Uterus (tissue), 4 donors: ENCODE measurements at places on chromosomes 7 and 10. TPM values are rescaled to one million over a fixed set of nuclear protein-coding genes. Genes with fewer than 3 reads are reported as not detected.
A peak's percentile ranks its signal among the peaks of the same experiment; 100 is the strongest.

DNA sequence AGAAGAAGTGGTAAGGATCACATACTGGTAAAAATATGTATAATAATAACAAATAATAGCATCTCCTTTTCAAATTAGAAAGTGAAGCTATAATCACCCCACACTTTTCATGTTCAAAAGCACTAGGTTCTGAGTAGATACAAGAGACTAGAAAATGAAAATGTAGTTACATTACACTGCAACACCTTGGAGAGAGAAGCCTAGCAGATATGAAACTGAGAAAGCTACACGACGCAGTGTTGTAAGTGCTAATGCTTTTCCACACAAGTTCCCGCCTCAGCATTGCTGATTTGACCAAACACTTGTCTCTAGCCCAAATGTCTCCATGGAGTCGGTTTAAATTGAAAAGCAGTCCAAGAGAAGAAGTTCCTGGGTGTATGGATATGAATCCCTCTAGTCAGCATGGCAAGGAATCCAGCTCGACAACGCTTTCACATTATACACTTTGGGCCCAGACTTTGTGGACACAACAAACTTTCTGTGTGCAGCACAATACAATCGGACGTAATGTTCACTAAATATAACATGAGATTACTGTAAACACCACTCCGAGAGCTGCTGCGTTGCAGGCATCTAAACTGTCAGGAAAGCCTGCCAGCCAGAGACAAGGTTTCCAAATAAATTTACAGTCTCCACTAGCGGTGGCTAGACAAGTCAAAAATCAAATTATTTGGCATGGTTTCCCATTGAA lies 1.7 kb downstream of the PDE1C start:
- H3K27ac ChIP-seq, result no peak overlapping the region
- DNase-seq, result no peak
- H3K4me1 ChIP-seq, result no peaks in the 10 kb centered on the region
- no peak overlapping the region for H3K4me3 ChIP-seq

- no peaks in the 10 kb centered on the region for H3K4me1 ChIP-seq
- DNase-seq, result no peak
- no peak overlapping the region for H3K27ac ChIP-seq
Observed at GRCh38 chr10:31977440-31978155, 49.0 kb upstream of the ARHGAP12 start.

DNA sequence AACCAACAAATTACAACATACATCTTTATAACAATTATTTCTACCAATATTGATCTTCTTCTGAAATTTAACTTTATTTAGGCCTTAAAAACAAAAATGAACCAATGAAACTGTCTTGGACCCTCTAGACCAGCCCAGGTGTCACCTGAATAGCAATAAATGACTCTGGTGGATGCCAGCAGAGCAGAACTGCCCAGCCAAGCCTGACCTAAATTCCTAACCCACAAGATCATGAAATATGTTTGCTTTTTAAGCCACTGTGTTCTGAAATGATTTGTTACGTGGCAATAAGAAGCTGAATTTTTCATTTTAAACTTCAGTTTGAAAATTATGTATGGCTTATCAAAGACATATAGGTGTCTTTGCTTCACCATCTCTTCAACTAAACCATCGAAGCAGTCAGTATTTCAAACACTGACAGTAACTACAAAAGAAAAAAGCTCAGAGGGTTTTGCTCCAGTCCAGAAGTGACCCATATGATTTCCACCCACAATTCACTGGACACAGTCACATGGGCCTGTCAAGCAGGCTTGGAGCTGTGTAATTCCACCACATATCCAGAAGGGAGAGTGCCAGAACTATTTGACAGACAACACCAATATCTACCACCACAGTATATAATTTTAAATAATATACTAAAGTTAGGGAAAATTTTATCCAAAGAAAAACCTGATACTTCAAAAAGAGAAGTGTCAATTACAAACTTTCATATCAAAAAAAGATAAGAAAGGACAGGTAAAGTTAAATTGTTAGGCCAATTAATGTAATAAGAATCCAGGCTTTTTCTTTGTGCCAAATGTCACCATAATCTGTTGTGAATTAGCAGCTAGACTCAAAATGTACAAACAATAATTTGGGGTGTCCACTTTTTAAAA lies 94.5 kb downstream of the KMT2C start:
- H3K4me1 ChIP-seq, result no peaks in the 10 kb centered on the region
- no peaks in the 10 kb centered on the region for H3K36me3 ChIP-seq
- no peaks in the 10 kb centered on the region for H3K27me3 ChIP-seq

GRCh38 chr10:132545659-132546367 lies 8.2 kb downstream of the INPP5A start:
- no peak overlapping the region for H3K27ac ChIP-seq
- H3K4me3 ChIP-seq, result no peak overlapping the region
- no peak for DNase-seq
- H3K4me1 ChIP-seq, result peaks cover 43% of the 10 kb centered on the region

DNA sequence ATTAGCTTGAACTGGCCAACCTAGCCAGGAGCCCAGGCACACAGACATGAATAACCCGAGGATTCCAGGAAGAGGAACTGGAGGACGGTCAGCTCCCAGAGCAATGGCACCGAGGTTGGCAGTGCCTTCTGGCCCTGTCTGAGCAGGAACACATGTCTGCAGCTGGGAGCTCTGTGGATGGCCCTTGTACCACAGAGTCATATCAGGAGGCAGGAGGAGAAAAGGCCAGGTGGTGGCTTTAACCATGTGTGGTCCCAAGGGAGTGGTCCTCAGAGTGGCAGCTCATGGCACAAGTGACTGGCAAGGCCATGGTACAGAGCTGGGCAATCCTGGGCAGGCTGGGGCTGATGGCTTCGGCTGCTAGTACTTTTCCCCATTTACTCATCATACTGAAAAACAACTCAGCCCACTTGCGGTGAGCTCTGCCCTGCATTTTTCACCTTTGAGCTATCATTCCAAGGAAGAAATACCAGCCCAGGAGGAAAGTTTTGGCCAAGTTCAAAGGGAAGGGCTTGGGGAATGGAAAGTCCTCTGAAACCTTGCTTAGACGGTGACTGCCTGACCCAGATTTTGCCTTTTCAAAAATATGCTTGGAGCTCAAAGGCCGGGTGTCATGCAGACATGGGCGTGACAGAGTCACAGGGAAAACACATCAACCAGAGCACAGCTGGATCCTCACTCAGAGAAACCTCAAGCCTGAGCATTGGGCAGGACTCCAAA lies 25.7 kb upstream of the LOXL4 start:
- H3K27ac ChIP-seq, result no peak overlapping the region
- no peaks in the 10 kb centered on the region for H3K27me3 ChIP-seq
- no peak for DNase-seq
- H3K4me3 ChIP-seq, result no peak overlapping the region
- H3K36me3 ChIP-seq, result no peaks in the 10 kb centered on the region

DNA sequence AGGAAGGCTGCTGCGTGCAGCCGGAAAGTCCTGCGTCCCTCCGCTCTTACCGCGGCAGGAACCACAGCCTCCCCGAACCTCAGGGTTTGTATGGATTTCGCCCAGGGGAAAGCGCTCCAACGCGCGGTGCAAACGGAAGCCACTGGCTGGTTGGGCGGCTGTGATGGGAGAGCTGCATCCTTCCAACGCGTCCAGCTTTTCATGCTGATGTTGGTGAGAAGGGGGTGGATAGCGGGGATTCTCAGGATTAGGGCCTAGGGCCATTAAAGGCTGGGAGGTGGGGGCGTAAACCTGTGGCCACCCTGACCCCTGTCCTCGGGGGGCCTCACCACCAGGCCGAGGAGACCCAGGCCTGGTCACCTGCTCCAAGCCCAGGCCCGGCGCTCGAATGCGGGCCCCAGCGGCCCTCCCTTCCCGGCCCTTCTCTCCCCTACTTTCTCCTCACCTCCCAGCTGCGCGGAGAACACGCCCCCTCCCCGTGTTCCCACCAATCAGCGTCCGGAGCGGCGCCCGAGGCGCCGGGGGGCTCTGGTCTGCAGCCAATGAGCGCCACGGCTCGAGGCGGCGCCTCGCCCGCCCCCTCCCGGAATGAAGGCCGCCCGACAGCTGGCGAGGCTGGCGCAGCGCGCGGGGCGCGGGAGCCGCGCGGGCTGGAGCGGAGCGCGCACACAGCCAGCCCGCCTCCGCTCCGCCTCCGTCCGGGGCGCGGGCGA lies 458 bp upstream of the NANOS1 start:
- H3K4me3 ChIP-seq, result peak overlapping the region; percentile 61
- no peaks in the 10 kb centered on the region for H3K4me1 ChIP-seq
- DNase-seq, result peak; percentile 87
- peak overlapping the region; percentile 56 for H3K27ac ChIP-seq
- no peaks in the 10 kb centered on the region for H3K36me3 ChIP-seq

DNA sequence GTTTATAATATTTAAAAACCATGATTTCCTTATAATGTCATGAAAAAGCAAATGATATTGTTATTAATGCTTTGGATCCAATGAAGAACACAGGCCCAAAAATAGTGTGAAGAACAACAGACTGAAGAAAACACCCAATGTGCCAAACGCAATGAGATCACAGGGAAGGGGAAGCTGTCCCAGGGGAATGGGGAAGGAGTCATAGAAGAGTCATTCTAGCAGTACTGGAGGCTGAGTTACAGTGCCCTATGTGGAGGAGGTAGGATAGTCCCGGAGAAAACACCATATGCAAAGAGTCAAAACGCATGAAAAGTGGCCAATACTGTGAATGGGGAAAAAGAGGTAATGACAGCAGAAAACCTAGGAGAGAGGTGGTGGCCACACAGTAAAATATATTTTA lies 50.9 kb downstream of the TPK1 start:
- peaks cover 4% of the 10 kb centered on the region for H3K36me3 ChIP-seq
- no peaks in the 10 kb centered on the region for H3K4me1 ChIP-seq
- no peak overlapping the region for H3K4me3 ChIP-seq
- no peak for DNase-seq
- no peaks in the 10 kb centered on the region for H3K27me3 ChIP-seq

- no peak overlapping the region for H3K4me3 ChIP-seq
- H3K36me3 ChIP-seq, result no peaks in the 10 kb centered on the region
- no peaks in the 10 kb centered on the region for H3K4me1 ChIP-seq
- H3K27me3 ChIP-seq, result no peaks in the 10 kb centered on the region
- H3K27ac ChIP-seq, result peak overlapping the region; percentile 75
Observed at GRCh38 chr10:16777473-16778370, 39.5 kb downstream of the RSU1 start.

- H3K27ac ChIP-seq, result no peak overlapping the region
- no peaks in the 10 kb centered on the region for H3K36me3 ChIP-seq
- no peak overlapping the region for H3K4me3 ChIP-seq
- no peak for DNase-seq
- H3K4me1 ChIP-seq, result no peaks in the 10 kb centered on the region
Observed at GRCh38 chr7:20741801-20742200, 44.9 kb downstream of the SP8 start.

GRCh38 chr7:6476596-6477317 lies 29.0 kb upstream of the DAGLB start:
- no peaks in the 10 kb centered on the region for H3K36me3 ChIP-seq
- no peak overlapping the region for H3K4me3 ChIP-seq
- no peak for DNase-seq
- no peak overlapping the region for H3K27ac ChIP-seq

GRCh38 chr10:96667401-96667800 lies 52.9 kb downstream of the PIK3AP1 start:
- H3K27ac ChIP-seq, result no peak overlapping the region
- H3K4me3 ChIP-seq, result no peak overlapping the region
- no peaks in the 10 kb centered on the region for H3K27me3 ChIP-seq
- DNase-seq, result no peak
- H3K4me1 ChIP-seq, result no peaks in the 10 kb centered on the region

GRCh38 chr10:67809107-67809506 lies 28.9 kb downstream of the DNAJC12 start:
- no peak overlapping the region for H3K27ac ChIP-seq
- H3K36me3 ChIP-seq, result no peaks in the 10 kb centered on the region
- H3K4me3 ChIP-seq, result no peak overlapping the region
- no peaks in the 10 kb centered on the region for H3K27me3 ChIP-seq
- DNase-seq, result no peak
- H3K4me1 ChIP-seq, result peaks cover 5% of the 10 kb centered on the region

DNA sequence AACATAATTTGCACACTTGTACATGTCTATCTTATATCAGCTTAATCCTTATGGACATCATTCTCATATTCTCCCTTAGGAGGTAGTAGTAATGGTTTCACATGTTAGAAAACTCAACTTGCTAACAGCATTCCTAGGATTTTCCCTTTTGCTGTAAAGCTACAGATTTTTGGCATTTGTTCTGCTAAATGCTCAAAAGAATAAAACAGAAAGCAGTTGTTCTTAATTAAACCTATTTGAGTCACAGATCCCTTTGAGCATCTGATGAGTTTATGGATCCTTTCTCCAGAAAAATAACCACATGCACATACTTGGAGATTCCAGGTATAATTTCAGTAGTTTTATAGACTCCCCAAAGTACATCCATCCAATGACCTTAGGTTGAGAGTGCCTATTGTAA lies 122.9 kb upstream of the BET1 start:
- no peaks in the 10 kb centered on the region for H3K27me3 ChIP-seq
- no peak overlapping the region for H3K27ac ChIP-seq
- no peaks in the 10 kb centered on the region for H3K4me1 ChIP-seq
- no peak for DNase-seq

DNA sequence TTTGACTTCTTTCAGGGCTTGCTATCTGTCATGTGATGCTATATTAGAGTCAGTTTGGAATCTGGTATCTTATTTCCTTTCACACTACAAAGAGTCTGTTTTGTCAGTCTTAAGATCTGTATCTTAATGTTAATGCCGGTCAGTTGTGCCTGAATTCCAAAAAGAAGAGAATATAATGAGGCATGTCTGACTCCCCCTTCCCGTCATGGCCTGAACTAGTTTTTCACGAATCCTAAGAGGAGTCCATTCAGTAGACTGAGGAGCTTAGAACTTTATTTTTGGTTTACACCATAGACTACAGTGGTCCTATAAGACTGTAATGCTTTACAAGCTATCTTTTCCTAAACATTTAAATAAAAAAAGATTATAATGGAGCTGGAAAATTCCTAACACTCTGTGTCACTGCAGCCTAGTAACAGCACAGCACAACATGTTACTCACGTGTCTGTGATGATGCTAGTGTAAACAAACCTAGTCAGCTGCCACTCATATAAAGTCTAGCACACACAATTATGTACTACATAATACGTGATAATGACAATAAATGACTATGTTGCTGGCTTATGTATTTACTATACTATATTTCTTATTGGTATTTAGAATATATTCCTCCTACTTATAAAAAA lies 50.6 kb downstream of the VPS41 start:
- no peaks in the 10 kb centered on the region for H3K4me1 ChIP-seq
- no peaks in the 10 kb centered on the region for H3K27me3 ChIP-seq
- H3K4me3 ChIP-seq, result no peak overlapping the region
- no peaks in the 10 kb centered on the region for H3K36me3 ChIP-seq
- DNase-seq, result no peak
- H3K27ac ChIP-seq, result no peak overlapping the region

- peak; percentile 48 for DNase-seq
- no peaks in the 10 kb centered on the region for H3K36me3 ChIP-seq
- H3K27ac ChIP-seq, result peak overlapping the region; percentile 86
- H3K27me3 ChIP-seq, result no peaks in the 10 kb centered on the region
- peak overlapping the region; percentile 36 for H3K4me3 ChIP-seq
Observed at GRCh38 chr7:149791-150636, 42.4 kb upstream of the FAM20C start.

- no peaks in the 10 kb centered on the region for H3K27me3 ChIP-seq
- H3K4me3 ChIP-seq, result no peak overlapping the region
- no peak for DNase-seq
- no peaks in the 10 kb centered on the region for H3K36me3 ChIP-seq
- no peak overlapping the region for H3K27ac ChIP-seq
- H3K4me1 ChIP-seq, result no peaks in the 10 kb centered on the region
Observed at GRCh38 chr10:116973371-116973905, 31.5 kb downstream of the SHTN1 start.

The COL1A2 gene
- 287 TPM for total RNA-seq

The PCLO gene
- total RNA-seq, result 0.29 TPM

The CCDC6 gene
- 60.5 TPM for total RNA-seq

The CACNA2D1 gene
- 39.7 TPM for total RNA-seq
